Astrocyte of the hippocampus (primary cell): ENCODE measurements at places on chromosomes 1 and 21.

GRCh38 chr1:105544475-105544874, 1512.0 kb upstream of the PRMT6 start:
- DNase-seq, result no peak

- DNase-seq, result peak; percentile 16
Measured at GRCh38 chr1:201050515-201051277, 27.2 kb upstream of the KIF21B start.

DNA sequence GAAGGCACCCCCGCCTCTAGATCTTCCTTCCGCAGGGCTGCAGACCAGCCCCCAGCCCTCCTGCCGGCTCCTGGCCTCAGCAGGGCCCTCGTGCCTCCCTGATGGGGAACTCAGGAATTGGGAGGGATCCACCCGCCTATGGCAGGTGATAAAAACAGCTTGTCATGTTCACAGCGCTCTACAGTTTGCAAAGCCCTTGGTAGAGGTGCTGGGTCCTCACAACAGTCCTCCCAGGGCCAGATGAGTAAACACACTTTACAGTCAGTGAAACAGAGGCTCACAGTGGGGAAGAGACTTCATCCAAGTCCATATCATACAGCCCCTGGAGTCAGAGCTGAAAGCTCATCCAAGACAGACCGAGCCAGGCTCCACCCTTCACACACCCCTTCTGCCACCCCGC, 97.0 kb upstream of the IFFO2 start:
- DNase-seq, result no peak

DNA sequence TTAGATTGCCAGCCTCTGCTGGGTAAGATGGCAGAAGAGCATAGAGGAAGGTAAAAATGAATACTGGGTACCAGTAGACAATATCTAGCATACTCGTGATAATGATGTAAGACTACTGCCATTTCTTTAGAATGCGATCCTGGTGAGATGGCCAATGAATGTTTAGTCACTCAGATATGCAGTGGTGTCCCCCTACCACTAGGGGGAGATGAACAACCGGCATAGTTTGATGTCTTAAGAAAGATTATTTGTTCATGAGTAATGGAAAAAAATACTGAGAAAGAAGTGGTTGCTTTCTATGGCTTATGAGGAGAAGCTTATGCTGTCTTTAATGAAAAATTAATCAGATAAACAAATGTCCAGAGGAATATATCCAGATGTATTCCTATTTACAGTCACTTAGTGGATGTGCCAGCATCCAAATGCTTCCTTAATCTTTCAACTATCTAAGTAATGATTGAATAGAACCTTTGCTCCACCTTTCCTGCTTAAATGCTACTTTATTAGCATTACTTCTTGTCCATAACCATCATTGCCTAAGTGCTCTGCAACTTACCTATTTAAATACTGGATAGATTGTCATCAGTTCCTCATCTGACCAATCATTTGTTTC, 256.6 kb downstream of the ST6GALNAC3 start:
- peak; percentile 76 for DNase-seq

- DNase-seq, result no peak
Measured at GRCh38 chr1:37478451-37478881, 4.1 kb downstream of the ZC3H12A start.

- DNase-seq, result peak; percentile 66
Measured at GRCh38 chr21:16302851-16303282, 573.1 kb downstream of the USP25 start.

GRCh38 chr1:168135116-168135920, 1.4 kb downstream of the GPR161 start:
- DNase-seq, result no peak

DNA sequence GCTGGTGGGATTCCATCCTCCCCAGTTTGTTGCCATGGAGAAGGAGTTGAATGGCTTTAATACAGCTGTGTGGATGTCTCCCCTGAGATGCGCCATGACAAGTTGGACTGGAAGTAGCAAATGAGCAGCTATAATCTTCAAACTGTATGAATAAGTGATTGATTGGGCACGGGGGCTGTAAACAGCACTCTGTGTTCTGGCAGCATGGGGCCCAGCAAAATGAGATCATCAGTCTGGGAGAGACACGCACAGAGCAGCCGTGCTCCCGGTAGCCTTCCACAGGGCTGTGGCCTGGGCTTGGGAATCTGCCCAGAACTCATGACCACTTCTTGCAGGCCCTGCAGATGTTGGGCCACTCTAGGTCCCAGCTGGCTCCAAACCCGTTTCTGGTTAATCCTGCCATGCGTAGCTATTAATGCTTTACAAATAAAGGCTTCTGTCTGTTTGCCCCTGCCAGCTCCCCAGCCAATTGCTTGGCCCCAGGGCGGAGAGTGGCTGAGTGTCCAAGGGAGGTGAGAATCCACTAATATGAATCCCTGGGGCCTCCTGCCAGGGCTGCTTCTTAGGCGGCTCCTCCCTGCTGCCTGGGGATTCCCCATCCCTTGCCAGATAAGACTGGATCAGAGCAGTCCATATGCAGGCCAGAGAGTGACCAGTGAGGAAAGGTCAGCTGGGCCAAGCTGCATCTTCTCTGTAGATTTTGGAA, 642.9 kb downstream of the AJAP1 start:
- DNase-seq, result peak; percentile 3

- DNase-seq, result peak; percentile 36
Measured at GRCh38 chr1:17274186-17275170, 25.6 kb downstream of the PADI3 start.

DNA sequence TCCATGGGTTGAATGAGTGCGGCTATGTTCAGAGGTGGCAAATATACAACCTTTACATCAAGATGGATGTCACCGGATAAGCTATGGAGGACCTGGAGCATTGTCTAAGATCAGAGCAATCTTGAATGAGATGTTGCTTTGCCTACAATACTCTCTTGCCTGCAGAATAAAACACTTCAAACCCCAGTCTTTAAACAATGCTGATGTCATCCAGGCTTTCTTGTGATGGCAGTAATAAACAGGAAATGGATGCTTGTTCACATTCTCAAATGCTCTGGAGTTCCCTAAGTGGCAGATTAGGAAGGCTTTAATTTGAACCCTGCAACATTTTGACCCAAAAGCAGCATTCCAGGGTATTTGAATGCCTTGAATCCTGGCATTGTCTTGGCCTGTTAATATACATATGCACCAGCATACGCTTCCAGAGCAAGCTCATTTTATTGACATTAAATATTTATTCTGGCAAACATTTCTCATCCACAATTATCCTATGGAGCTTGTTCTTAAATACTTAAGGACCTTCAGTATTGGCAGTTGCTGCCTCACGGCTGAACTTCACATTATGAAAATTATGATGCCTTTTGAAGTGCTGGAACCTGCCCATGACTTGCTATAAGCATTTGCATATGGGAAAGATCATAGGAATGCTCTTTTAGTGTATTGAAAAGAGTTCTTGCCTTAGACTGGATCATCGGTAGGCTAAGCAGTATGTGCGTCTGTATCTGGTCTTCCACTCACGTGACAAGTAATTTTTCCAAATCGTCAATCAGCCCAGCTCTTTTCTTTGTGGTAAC, 422.7 kb downstream of the SIPA1L2 start:
- DNase-seq, result no peak

GRCh38 chr1:27878039-27878438, 5.7 kb downstream of the THEMIS2 start:
- no peak for DNase-seq
